ENCODE measurements at places on chromosomes 1 and 21.

DNA sequence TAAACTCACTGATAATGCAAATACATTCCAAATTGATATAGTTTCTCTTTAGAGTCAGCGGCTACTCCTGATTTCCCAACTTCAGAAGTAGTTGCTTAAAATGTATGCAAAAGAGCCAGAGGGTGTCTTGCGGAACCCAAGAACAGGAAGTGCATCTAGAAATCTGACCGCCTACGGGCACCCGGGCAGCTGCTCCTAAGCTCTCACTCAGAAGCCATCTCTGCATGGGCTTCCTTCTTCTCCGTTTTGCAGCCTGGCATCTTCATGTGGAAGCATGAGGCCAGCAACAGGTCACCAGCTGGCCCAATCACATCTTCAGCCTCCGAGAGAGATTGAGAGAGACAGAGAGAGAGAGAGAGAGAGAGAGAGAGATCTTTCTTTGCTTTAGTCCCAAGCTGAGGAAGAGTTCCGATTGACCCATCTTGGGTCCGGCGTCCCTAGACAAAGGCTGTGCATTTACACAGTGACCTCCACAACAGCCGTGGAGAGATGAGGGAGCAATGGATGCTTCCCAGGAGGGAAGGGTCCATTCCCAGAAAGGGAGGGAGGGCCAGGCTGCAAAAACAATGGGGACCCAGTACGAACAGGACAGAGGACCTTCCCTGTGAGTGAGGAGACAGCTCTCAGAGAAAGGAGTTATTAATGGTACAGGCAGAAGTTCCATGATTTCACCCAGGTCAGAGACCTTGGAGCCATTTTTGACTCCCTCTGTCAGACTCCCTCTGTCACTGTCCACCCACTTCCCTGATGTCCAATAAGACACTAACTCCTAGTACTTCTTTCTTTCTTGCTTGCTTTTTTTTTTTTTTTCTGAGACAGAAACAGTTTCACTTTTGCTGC lies 28.2 kb upstream of the SLC30A1 start:
- DNase-seq = no peak

DNA sequence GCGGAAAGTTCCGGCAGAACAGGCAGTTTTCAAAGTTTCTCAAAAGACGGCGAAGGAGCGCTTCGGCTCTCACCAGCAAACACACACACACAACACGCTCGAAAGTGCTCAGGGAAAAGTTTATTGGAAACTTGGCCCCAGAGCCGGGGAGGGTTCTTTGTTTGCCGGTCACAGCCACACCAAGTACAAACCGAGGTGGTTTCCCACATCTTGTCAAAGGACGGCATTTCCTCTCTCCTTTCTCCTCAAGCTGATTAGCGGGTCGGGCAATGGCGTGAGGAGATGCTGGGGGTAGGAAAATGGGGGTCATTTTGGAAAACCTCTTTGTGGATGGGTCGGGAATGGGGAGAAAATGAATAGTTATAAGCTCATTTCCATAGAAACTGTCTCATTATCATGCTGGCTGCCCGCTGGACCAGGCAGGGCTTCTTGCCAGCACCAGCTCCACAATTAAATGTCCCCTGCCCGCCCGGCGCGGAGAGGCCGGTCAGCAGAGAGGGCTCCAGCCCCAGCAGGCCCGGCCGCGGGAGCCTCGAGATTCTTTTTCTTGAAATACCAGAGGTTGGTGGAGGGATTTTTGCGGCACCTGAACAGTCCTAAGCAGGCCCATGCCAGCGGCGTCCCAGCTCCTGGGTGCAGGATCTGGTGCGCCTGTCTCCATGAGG lies 92.3 kb downstream of the PRDM16 start:
- no peak for DNase-seq

DNA sequence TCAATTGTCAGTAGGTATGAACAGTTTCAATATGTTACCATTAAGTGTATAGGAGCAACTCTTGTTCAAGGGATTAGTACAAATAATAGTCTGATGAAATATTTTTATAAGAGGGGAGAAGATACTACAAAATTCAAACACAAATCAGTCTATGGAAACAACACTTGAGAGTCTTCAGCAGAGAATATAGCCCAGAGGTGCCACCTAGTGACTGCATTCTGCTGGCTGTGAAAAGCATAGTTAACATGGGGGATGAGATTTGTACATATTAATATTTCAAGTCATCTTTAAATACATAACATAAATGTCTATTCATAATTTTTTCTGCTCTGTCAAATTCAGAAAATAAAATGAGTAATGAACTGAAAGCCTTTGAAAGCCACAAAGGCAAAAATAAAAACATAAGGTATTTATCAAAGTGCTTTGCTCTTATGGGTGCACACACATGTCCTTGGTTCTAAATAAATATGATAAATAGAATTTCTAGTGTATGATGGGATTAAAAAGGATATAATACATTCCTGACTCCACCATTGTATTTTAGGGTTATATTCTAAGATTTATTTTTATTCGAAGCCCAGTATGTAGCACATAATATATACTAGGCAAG lies 440.9 kb upstream of the ZRANB2 start:
- no peak for DNase-seq

- DNase-seq = no peak
These were observed 194.8 kb downstream of the EIF4G3 start for GRCh38 chr1:20981915-20982314.

DNA sequence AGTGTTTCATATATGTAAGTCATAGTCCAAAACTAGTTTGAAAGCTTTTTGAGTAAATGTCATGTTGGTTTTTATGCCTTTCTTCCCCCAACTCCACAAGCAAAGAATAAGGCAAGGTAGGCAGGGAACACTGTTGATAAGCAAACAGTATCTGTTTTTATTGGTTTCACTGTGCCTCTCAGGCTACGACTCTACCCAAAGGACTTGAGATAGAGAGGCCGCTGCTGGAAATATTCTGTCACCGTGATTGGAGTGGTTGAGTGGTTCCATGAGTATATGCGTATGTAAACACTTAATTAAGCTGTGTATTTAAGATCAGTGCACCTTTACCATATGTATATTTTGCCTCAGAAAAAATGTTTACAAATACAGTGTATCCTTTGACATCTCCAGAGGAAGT lies 138.1 kb upstream of the KIF26B start:
- peak; percentile 44 for DNase-seq

DNA sequence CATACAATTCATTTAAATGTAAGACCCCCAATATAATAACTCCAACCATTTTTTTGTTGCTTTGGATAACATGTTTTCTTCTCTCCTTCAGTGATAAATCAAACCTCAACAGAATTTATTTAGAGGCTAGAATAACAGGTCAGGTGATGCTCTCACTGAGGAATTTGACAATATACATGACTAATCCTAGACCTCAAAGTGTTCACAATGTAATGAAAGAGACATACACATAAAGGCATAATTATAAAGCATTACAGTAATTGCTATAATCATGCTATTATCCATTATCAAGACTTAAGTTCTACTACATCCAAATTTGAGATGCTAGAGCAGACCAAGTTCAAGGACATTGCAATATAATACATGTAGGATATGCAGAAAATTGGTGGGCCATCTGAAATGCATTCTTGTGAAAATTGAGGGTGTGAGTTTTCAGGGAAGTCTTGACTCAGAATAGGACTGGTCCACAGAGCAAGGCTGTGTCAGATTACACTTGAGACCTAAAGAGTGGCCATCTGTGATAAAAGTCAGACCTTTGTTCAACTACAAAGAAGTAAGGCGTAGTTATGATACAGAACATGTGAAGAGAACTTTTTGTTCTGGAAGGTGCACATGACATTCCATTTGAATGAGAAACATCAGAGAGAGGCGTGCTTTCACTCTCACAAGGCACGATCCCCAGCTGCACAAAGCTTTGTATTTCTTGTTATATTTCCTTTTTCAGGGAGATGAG lies 45.5 kb downstream of the UTP25 start:
- DNase-seq = no peak

GRCh38 chr21:34061983-34062382 lies 11.4 kb upstream of the MRPS6 start:
- no peak for DNase-seq
